ENCODE measurements at places on chromosomes 1 and 21.

DNA sequence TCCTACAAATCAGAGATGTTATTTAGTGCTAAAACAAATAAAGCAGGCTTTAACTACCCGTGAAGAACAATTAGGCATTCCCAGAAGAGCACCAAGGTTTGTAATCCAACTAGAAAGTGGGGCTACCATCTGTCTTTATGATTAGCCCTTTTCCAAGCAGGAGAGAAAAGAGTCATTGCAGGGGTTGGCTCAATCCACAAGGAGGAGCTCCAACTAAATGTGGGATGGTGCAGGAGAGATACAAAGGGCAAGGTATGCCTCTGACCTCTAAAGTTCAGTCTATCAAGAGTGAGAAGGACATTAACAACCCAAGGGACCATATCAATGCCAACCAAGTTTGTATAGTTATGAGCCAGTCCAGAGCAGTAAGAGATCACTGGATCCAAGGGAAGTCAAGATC is 382.7 kb upstream of the DUSP10 start:
- peak; percentile 61 for DNase-seq

DNA sequence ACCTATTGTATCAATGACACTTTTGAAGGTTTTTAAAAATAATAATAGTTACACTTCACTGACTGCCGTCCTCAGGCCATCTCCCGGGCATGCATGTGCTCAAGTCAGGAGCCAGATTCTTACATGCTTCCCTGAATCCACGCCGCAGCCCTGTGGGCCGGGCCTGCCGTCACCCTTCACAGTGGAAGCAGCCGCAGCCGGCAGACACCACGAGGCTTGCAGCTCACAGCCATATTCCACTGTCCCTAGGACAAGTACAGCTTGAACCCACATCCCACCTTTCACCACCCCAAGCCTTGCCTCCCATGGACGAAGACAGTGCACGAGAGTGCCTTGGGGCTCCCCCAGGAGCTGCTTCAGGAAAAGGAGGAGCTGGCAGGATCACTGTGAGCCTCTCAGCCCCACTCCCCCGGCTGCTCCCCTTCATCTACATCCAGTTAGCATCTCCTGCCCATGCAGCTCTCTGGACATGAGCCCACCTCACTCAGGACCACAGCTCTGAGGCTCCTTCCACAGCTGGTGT is 77.2 kb downstream of the POFUT2 start:
- DNase-seq: no peak

- no peak for DNase-seq
Observed at GRCh38 chr1:87089070-87089736, 174.8 kb downstream of the HS2ST1 start.

DNA sequence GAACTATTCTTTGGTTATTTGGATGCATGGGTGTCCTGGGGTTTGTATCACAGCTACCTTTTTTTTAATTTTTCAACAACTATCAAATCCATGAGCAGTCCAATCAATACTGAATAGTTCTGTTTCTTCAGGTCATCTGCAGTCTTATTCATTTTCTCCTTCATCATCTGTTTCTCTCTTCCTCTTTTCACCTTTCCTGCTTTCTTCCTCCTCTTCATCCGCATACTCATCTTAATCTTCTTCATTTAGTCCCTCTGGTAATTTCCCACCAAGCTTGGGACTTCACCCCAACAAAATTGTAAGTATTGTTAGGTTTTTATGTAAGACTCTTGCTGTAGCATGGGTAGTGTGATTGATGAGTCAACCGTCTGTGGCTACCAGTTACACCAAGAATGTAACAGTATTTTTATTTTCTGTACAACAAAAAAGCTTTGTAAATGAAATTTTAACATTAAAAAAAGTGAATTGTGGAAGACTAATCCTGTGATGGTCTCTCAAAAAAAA is 184.1 kb upstream of the RNPC3 start:
- DNase-seq: peak; percentile 49

DNA sequence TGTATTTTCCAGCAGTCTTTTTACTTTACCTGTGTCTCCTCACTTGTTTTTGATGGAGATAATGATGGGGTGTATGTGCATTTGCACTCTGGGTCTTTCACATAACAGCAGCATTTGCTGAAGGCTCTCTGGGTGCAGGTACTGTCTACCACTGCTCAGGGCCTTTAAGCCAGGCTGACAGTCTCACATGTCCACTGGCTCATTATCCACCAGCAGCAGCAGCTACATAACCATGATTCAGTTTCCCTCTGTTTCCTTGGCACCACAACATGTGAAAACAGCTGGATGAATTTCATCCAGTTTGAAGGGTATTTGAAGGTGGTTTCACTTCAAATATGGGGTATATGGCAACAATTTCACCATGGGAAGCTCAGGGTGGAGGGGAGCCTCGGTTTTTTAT is 41.2 kb upstream of the ROR1 start:
- DNase-seq: no peak

DNA sequence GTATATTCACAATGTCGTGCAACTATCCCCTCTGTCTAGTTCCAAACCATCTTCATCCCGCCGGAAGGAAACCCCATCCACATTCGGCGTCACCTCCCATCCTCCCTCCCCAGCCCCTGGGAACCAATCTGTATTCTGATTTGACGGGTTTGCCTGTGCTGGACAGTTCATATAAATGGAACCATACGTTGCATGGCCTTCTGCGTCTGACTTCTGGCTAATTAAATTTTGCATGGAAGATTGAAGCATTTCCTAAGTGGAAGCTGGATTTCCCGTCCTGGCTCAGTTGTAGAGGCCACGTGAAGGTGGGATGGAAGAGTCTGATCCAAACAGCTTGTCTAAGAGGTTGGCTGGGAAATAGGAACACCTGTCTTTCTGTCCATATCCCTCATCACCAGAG is 14.6 kb downstream of the SPSB1 start:
- DNase-seq: no peak

DNA sequence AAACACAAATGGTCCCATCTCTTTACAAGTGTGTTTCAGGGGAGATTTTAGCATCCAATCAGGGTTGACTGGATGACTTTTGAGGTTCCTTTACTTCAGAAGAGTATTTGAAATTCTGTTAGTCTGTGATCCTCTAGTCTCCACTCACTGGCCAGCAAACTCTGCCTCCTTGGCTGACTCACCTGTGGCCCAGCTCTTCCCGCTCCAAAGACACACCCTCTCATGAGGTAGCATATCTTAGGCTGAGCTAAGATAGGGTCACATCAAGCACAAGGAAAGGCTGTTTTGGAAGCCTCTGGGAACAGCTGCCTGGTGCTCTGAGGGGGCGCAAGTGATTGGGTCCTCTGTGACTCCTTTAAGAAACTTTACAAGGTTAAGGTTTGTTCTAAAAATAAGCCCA is 102.3 kb upstream of the FGGY start:
- no peak for DNase-seq

DNA sequence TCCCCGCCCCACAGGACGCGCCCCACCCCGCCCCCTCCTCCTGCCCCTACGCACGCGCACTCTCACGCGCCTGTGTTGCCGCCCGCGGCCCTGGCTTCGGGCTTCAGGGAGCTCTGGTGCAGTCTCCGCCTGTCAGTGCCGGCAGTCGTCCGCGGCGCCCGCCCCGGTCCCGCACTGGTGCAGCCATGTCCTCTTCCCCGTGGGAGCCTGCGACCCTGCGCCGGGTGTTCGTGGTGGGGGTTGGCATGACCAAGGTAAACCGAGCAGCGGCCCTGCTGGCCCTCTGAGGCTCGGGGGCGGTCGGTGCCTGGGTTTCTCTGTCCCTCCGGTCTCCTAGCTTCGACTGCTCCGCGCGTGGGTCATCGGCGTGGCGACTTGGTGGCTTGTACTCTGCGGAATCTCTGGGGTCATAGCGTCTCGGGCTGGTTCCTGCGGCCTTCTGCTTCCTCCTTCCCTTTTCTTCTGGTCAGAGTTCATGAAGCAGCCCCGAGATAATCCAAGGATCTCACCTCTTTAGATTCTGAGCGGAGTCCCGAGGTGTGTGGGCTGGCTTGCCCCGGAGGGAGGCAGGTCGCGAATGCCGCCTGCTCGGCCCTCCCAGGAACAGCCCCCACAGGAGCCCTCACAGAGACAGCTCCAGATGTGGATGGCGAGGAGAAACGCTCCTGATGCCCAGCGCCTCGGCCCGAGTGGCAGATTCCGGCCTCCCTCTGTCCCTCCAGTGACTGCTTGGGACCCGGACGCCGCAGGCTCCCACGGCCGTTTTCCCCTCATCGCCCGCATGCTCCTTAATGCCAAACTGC is at the start of gene SCP2:
Gene SCP2 (plus strand): TSS at position 65 of the 803 bp plus-strand sequence. CDS start 121 bp downstream, at position 186.
- DNase-seq: peak; percentile 63

DNA sequence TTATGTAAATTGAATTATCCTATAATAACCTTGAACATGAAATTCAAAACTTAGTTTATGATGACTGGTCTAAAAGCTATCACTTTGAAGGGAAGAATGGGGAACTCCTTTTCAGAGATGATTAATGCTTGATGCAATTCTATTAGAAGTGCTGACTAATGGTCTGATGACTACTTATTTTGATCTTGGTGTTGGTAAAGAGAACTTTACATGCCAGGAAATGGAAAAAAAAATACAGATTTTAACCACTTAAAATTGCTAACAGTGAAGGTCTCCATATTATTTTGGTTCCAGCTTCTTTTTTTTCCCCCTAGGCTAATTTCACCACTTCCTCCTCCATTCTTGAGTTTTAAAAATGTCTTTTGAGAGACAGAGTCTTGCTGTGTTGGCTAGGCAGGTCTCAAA is 22.9 kb downstream of the S1PR1 start:
- no peak for DNase-seq

DNA sequence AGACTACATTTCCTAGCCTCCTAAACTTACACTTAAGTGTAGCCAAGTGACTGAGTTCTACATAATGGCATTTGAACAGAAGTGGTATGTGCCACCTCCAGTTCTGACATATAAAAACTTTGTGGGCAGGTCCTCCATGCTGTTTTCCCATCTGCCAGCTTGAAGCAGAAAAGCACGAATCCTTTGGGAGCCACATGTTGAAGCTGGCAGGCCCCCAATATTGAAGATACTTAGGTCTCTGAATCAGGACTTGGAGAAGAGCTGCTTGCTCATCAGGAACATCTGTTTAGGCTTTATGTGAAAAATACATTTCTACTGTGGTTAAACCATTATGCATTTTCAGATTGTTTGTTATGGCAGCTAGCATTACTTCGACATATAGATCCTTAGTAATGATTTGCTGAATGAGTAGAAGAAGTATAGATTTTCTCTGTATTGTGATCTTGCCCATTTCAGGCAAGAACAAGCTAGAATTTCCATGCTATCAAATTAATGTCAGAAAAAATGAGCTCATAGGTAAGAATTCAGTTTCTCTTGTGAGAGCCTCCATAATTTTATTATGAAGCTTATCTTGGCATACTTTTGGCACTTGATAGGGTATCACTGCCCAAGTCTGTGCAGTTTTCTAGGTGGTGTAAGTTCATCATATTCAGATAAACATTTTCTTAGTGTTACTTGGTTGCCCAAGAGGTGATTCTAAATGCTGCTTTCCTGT is 68.4 kb downstream of the GDAP2 start:
- no peak for DNase-seq

DNA sequence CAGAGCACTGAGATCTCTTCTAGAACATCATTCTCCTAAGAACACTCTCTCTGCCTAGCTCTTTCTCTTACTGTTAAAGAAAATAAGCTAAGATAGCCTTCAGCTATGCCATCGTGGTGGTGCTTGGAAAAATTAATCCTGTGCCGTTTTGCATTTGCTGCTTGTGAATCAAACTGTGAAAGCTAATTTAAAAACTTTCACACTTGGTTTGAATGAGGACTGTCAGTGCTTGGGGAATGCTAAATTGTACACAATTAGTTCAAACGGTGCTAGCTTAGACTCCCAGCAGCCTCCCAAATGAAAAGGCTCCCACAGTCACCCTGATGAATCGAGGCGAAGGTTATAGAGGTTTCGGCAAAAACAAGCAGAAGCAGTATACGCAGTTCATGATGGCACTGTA is 79.6 kb downstream of the DAB1 start:
- DNase-seq: no peak

All from SK-MEL-5 (cell line).